ENCODE measurements at places on chromosomes 3 and 15. TPM values are rescaled to one million over a fixed set of nuclear protein-coding genes. Genes with fewer than 3 reads are reported as not detected.

C3orf49 gene
- total RNA-seq, result not detected

CD200 gene
- total RNA-seq, result 0.44 TPM

ZNF35 gene
- total RNA-seq, result 14.4 TPM

TF gene
- under 0.01 TPM for total RNA-seq

SI gene
- not detected for total RNA-seq

CKMT1B gene
- total RNA-seq, result not detected

LMAN1L gene
- total RNA-seq, result not detected

TUSC7 gene
- total RNA-seq, result not detected

RETNLB gene
- not detected for total RNA-seq

CEMIP gene
- total RNA-seq, result 14.6 TPM

FANCD2 gene
- 43.9 TPM for total RNA-seq

NRROS gene
- total RNA-seq, result 3.0 TPM

ANKDD1A gene
- 3.1 TPM for total RNA-seq

CEP19 gene
- total RNA-seq, result 4.4 TPM

RHO gene
- not detected for total RNA-seq

FOXP1 gene
- total RNA-seq, result 69.9 TPM

RAB7A gene
- total RNA-seq, result 45.2 TPM

CDCP1 gene
- 27.7 TPM for total RNA-seq

KBTBD12 gene
- not detected for total RNA-seq

SETD2 gene
- 37.1 TPM for total RNA-seq

EID1 gene
- 445 TPM for total RNA-seq

CLDN16 gene
- total RNA-seq, result not detected

SAMMSON gene
- 0.25 TPM for total RNA-seq

LRRC31 gene
- total RNA-seq, result not detected

LINGO1 gene
- total RNA-seq, result not detected

MEIS2 gene
- 72.7 TPM for total RNA-seq

CNTN4 gene
- 1.00 TPM for total RNA-seq

EFCC1 gene
- not detected for total RNA-seq

TMEM45A gene
- total RNA-seq, result 39.0 TPM

GOLGA8T gene
- total RNA-seq, result not detected

ZWILCH gene
- 15.2 TPM for total RNA-seq

Measured in uterine smooth muscle cell (primary cell).